ENCODE measurements at places on chromosomes 2 and 18.

DNA sequence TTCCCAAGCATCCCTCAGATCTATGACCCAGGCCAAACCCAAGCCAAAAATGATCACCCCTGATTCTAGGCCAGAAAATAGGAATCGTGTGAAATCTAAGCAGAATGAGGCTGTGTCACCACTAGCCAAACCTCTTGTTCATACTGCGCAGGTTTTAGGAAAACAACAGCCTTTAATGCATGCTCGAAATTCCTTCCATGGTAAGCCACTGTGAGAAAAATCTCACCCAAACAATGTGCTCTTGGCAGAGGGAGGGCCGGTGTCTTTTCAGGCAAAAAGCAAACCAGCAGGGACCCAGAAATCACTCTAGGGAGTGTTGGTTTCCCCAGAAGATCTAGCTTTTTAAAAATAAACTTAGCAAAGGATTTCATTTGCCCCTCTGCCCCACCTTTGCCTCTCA lies 71.2 kb upstream of the FOSL2 start:
- no peak for DNase-seq
- H3K4me1 ChIP-seq: peaks cover 30% of the 10 kb centered on the region
- H3K4me3 ChIP-seq: no peak overlapping the region
- H3K27me3 ChIP-seq: no peaks in the 10 kb centered on the region
- H3K27ac ChIP-seq: peak overlapping the region; percentile 26
- no peaks in the 10 kb centered on the region for H3K36me3 ChIP-seq

GRCh38 chr2:191125646-191126045 lies 25.1 kb downstream of the STAT4 start:
- H3K27me3 ChIP-seq: no peaks in the 10 kb centered on the region
- no peaks in the 10 kb centered on the region for H3K36me3 ChIP-seq
- H3K4me3 ChIP-seq: no peak overlapping the region
- DNase-seq: no peak

- no peak overlapping the region for H3K4me3 ChIP-seq
- no peaks in the 10 kb centered on the region for H3K4me1 ChIP-seq
- H3K27me3 ChIP-seq: peaks cover 28% of the 10 kb centered on the region
- no peak for DNase-seq
Observed at GRCh38 chr2:88351249-88351601, 101.3 kb downstream of the FOXI3 start.

- DNase-seq: no peak
- no peak overlapping the region for H3K4me3 ChIP-seq
- peak overlapping the region; percentile 60 for H3K27ac ChIP-seq
- H3K27me3 ChIP-seq: no peaks in the 10 kb centered on the region
- no peaks in the 10 kb centered on the region for H3K4me1 ChIP-seq
Observed at GRCh38 chr18:35071819-35072247, 30.6 kb downstream of the MAPRE2 start.

- H3K4me3 ChIP-seq: no peak overlapping the region
- no peak overlapping the region for H3K27ac ChIP-seq
- no peak for DNase-seq
- no peaks in the 10 kb centered on the region for H3K4me1 ChIP-seq
- H3K36me3 ChIP-seq: no peaks in the 10 kb centered on the region
Observed at GRCh38 chr2:129133692-129134641, 815.3 kb upstream of the HS6ST1 start.

DNA sequence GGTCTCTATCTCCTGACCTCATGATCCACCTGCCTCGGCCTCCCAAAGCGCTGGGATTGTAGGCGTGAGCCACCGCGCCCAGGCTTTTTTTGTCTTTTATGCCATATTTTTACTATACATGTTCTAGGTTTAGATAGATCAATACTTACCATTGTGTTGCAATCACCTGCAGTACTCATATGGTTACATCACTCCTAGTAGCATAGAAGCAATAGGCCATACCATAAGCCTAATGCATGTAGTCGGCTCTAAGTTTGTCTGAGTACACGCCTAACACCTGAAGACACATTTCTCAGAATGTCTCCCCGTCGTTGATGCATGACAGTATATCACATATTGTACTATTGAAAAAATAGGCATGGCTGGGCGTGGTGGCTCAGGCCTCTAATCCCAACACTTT lies 27.1 kb upstream of the TGIF1 start:
- no peak overlapping the region for H3K4me3 ChIP-seq
- no peaks in the 10 kb centered on the region for H3K36me3 ChIP-seq
- no peaks in the 10 kb centered on the region for H3K27me3 ChIP-seq
- no peak for DNase-seq
- H3K4me1 ChIP-seq: no peaks in the 10 kb centered on the region

DNA sequence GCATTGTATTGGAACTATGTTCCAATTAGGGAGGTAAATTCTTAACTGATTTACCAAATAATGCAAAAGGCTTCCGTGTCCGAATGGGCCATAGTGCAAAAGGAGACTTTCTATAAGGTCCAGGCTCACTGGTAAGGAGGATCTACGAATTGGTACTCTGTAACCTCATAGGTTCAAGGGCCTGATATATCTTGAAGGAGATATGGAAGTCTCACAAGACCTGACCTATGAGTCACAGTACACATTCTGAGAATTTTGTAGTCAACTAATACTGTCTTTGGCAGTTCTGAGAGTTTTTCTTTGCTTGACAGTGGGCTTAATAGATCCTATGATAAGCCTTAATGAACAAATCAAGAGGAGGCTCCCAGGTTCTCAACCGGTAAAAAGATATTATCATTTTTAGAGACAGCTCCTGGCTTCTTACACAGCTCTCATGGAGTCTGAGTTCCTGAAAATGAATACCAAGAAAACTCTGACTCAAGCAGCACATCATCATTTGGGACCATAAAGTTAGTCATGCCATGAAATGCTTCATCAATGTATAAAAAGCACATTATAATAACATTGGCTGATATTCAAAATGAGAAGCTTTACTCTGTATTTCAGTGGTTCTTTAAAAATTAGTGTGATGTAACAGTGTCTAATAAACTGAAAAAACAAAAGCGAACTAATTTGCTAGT lies 1275.2 kb upstream of the CRIM1 start:
- no peaks in the 10 kb centered on the region for H3K36me3 ChIP-seq
- H3K27ac ChIP-seq: no peak overlapping the region
- H3K27me3 ChIP-seq: no peaks in the 10 kb centered on the region

- no peak overlapping the region for H3K27ac ChIP-seq
- no peak overlapping the region for H3K4me3 ChIP-seq
- no peaks in the 10 kb centered on the region for H3K4me1 ChIP-seq
- no peak for DNase-seq
Observed at GRCh38 chr2:105691947-105692390, 52.7 kb upstream of the NCK2 start.

GRCh38 chr2:74010087-74010541 lies 25.4 kb downstream of the TET3 start:
- peaks cover 28% of the 10 kb centered on the region for H3K4me1 ChIP-seq
- H3K27me3 ChIP-seq: no peaks in the 10 kb centered on the region
- no peak overlapping the region for H3K4me3 ChIP-seq
- H3K27ac ChIP-seq: no peak overlapping the region
- H3K36me3 ChIP-seq: no peaks in the 10 kb centered on the region
- DNase-seq: no peak

- H3K27ac ChIP-seq: no peak overlapping the region
- DNase-seq: no peak
- H3K27me3 ChIP-seq: no peaks in the 10 kb centered on the region
- H3K4me1 ChIP-seq: no peaks in the 10 kb centered on the region
- no peaks in the 10 kb centered on the region for H3K36me3 ChIP-seq
Observed at GRCh38 chr2:162041485-162041884, 32.5 kb downstream of the DPP4 start.

- H3K27me3 ChIP-seq: no peaks in the 10 kb centered on the region
- DNase-seq: no peak
Observed at GRCh38 chr2:53629501-53629900, 138.1 kb upstream of the CHAC2 start.

DNA sequence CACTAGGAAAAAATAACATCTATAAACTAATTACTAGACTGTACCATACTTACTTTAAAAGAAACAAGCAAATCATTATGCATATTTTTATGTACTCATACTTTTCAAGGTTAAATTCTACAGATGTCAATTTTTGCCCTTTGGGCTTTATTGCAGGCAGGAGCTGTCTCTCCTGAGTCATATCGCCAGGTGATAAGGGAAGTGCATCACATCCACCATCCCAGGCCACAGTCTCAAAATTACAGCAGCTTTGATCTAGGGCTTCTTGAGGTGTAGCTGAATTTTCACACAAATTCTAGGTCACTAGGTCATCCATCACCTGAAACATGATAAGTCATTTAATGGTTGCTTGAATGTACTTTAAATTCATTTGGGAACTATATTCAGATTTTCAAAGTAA lies 38.4 kb upstream of the FRZB start:
- H3K4me1 ChIP-seq: no peaks in the 10 kb centered on the region
- DNase-seq: no peak
- H3K36me3 ChIP-seq: no peaks in the 10 kb centered on the region
- H3K4me3 ChIP-seq: no peak overlapping the region
- no peak overlapping the region for H3K27ac ChIP-seq
- H3K27me3 ChIP-seq: no peaks in the 10 kb centered on the region

GRCh38 chr2:3667151-3667631 lies 9.2 kb downstream of the ALLC start:
- no peak for DNase-seq
- H3K4me3 ChIP-seq: no peak overlapping the region
- H3K36me3 ChIP-seq: no peaks in the 10 kb centered on the region
- no peaks in the 10 kb centered on the region for H3K27me3 ChIP-seq

Data from tibial nerve (tissue), 4 donors.